H7 (cell line): ENCODE measurements at places on chromosomes 11 and 22. TPM values are rescaled to one million over a fixed set of nuclear protein-coding genes. Genes with fewer than 3 reads are reported as not detected.
A peak's percentile ranks its signal among the peaks of the same experiment; 100 is the strongest.

- DNase-seq: peak; percentile 86
These were observed 5.0 kb upstream of the LRFN4 start for GRCh38 chr11:66851698-66852465.

GRCh38 chr11:78606667-78607066 is 32.0 kb upstream of the NARS2 start:
- no peak for DNase-seq

DNA sequence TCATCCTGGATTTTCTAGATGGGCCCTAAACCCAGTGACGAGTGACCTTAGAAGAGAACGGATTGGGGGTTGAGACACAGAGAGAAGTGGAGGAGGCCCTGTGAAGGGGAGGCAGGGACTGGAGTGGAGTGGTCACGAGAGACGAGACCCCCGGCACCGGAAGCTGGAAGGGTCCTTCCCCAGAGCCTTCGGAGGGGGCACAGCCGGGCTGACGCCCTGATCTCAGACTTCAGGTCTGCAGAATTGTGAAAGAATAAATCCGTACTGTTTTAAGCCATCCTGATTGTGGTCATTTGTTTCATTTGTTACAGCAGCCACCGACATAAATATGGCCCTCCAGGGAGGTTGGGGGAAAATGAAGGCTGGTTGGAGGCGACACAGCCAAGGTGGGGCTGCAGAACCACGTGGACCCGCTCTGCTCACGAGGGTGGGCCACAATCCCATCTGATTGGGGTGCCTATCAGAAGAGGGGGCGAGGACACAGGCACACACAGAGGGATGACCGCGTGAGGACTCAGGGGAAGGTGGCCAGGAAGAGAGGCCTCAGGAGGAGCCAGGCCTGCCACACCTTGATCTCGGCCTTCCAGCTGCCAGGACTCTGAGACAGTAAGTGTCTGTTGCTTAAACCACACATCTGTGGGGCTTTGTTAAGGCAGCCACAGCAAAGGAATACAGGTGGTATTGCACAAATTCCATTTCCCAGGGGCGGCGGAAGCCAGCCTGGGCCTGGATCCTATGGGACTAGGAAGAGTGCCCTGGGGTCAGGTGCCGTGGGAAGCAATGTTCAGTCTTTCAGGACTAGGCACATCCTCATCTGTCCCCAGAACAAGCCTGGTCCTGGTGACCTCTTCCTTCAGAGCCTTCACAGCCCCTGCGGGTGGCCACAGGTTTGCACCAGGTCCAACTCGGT is 73.3 kb upstream of the SHANK2 start:
- DNase-seq: peak; percentile 29

GRCh38 chr11:1149545-1149944 is 8.2 kb upstream of the MUC5AC start:
- DNase-seq: peak; percentile 18

DNA sequence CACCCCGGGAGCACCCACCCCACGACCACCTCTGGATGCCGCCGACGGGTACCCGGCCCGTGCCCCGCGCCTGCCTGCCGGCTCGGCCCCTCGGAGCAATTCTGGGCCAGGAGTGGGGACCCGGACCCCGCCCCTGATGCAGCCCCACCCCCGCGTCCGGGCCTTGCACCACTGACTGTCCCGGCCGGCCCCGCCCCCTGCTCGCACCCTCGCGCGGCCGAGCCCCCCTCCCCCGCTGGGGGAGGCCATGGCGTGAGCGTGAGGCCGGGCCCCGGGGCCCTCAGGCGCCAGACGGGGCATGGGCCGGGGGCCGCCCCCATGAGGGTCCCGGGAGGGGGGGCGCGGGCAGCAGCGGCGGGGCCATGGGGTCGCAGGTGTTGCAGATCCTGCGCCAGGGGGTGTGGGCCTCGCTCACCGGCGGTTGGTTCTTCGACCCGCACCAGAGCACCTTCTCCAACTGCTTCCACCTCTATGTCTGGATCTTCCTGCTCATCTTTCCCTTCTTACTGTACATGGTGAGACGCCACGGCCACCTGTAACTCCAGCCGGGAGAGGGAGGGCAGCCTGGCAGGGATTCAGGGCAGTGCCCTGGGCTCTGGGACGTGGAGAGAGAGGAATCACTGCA is 486 bp downstream of the PCNX3 start:
- DNase-seq: peak; percentile 97

- no peak for DNase-seq
These were observed 273.3 kb downstream of the CTTN start for GRCh38 chr11:70671611-70672010.

GRCh38 chr11:121210445-121211080 is 82.0 kb upstream of the SC5D start:
- no peak for DNase-seq

FAM83F gene
- total RNA-seq: 28.1 and 34.4 TPM in 2 replicates

RAG2 gene
- total RNA-seq: not detected in 2 replicates

DNA sequence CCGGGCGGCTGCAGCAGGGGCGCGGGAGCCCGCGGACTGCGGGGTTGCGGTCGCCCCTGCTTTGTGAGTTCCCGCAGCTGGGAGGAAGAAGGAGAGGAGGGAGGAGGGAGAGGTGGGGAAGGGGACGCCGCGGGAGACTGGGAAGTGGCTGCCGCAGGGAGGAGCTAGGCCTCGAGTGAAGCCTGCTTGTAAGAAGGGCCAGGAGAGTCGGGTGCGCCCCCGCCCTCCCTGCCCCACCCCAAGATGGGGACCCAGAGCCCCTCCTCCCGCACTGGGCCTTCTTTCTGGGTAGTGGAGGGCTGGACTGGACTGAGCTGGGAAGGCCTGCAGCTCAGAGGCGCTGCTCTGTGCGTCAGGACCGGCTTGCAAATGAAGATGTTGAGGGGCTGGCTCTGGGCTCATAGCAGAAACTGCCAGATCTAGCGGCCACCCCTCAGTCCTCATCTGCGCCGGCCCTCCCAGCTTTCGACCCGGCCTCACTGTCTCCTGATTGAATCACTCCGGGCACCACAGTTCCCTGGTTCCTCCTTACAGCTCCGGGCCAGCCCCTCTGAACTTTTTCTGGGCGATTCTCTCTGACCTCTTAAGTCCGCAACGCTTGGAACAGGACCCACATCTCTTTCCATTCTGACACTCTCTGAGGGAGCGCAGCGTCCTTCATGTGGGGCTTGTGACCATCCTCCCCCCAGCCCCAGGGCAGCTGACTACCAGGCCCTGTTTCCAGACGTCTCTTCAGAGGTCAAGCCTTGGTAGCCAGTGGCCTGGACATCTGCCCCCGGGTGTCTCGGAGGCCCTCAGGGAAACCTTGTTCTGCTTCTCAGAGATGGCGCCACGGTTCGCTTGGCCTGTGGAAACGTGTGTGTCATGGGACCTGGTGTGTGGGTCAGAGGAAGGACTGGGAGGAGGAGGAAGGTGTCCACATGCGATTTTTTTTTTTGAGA is 21.9 kb downstream of the SERPINH1 start:
- DNase-seq: peak; percentile 92

- DNase-seq: no peak
These were observed 10.3 kb downstream of the OR10D3 start for GRCh38 chr11:124193221-124194010.

ENDOD1 gene
- 3.6 and 6.2 TPM in 2 replicates for total RNA-seq

BDNF gene
- 2.2 and 2.9 TPM in 2 replicates for total RNA-seq

NCAM1 gene
- 5.7 and 7.1 TPM in 2 replicates for total RNA-seq

FXYD6 gene
- total RNA-seq: 17.8 and 32.8 TPM in 2 replicates

DNA sequence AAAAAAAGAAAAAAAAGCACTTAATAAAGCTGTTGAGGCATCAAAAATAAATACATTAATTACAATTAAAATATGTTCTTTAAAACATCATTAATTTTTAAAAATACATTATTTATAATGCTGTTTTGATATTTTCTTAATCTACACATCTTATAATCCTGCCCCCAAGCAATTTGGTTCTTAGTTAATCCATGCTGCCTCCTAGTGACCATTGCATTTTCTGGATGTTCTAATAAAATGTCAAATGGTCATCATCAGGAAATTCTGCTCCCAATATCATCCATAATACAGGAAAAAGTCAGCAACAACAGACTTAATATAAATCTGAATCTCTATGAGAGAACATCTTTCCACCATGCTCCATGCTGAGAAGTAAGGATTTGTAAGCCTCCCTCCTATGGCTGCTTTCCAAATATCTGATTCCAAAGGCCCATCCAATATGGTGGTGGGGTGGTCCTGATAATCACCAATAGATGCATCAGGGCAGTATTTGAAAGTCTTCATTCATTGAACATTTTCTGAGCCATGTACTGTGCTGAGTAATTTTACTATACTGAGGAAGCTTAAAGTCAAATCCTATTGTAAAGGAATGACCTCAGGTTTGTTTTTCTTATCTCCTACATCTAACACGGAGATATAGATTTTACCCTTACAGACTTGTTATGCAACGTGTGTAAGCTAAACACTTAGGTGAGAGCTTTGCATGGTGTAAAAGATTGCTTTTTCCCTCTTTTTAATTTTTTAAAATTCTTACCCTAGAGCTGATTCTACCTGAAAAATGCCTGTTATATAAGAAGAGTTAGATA is 124.7 kb upstream of the BMAL1 start:
- no peak for DNase-seq

GRCh38 chr11:80346353-80347059 is 905.7 kb upstream of the TENM4 start:
- no peak for DNase-seq

GRCh38 chr11:13495929-13496328 is at the start of gene PTH:
PTH (minus strand) TSS chr11:13495997; CDS start chr11:13492855, 3,142 bp downstream.
- DNase-seq: no peak

GRCh38 chr11:126496576-126497337 is 141.3 kb downstream of the ST3GAL4 start:
- DNase-seq: no peak

MMP13 gene
- not detected in 2 replicates for total RNA-seq

- DNase-seq: peak; percentile 81
These were observed 10.4 kb upstream of the TUB start for GRCh38 chr11:8070417-8071115.

DNA sequence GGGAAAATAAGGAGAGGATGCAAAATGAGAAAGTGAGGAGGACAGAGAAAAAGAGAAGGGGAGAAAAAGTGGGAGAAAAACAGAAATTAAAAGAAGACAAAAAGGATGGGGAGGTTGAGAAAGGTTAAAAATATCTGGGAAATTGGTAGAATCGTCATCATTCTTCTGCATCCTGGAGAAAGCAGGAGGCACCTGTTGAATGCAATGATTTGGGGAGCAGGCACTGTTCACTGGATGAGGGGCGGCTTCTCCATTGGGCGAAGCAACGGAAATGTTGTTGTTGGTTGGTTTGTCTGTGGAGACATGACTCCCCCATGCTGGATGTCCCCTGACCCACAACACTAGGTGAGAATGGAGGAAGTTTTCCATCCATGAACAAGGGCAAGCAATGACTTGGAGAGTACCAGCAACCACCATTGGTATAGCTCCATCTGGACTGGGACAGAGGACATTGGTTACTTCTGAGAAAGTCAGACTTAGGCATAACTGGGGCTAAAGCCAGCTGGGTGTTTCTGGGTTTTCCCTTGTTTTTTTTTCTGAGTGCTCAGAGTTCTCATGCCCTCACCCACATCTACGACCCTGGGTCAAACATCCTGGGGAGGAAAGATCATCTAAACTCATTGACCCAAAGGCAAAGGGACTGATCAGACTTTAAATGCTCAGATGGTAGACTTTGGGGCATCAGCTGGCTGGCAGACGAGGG is 11.9 kb upstream of the CD44 start:
- no peak for DNase-seq

DNA sequence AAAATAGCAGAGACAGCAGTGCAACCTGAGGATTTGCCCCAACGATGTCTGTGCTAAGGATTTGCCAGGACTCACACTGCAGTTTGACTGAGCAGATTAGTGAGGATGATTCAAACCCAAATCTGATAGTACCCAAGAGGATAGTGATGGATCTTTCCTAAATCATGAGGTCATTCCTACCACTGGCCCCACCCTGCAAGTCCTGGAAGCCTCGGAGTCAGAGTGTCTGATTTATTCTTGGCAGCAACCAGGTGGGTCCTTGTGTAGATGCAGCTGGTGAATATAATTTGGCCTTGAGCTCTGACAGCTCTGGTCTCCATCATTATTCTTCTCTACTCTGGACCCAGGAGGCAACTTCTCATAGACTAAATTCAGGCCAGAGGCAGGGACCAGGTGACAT is 179.3 kb upstream of the RAG2 start:
- DNase-seq: no peak

DNA sequence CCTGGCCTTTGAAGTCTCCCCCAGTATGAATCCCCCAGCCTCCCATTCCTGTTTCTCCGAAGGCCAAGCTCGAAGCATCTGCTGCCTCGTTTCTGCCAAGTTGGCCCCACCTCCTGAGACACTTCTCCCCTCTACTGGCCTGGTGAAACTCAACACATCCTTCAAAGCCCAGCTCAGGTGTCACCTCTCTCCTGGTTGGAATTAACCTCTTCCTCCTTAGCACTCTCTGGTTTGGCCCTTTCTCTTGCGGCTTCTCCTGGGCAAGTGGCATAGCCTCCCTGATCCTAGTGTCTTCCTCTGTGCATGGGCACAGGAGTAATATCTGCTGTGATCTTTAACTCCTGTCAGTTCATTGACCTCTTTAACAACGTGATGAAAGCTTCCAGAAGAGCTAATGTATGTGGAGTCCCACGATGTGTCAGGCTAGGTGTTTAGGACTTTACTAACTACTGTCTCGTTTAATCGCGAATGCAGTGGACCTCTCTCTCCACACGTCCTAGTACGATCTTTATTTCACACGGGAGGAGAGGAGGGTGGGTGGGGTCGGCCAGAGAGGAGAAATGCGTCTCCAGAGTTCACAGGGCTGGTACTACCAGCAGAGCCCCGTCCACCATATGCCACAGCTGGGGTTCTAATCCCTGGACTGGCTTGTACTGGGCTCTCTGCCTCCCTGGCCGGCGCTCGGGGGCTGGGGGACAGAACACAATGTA is 826 bp upstream of the PTPRJ start:
- DNase-seq: peak; percentile 66
